ENCODE measurements at places on chromosomes 5 and 9. TPM values are rescaled to one million over a fixed set of nuclear protein-coding genes. Genes with fewer than 3 reads are reported as not detected.

DNA sequence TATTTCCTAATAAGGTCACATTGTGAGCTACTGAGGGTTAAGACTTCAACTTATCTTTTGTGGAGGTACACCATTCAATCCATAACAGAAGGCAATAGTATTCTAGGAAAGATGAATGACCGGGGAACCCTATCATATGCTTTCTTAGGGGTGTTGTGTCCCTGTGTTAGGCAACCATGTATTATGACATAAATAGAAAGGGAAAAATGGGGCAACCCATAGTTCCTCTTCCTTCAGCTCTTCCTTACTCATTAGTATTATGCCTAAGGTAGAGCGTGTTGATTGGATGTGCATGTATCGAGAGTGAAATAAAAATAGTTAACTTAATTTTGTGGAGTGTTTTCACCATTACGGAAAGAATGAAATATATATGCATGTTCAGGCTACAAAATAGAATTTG, 6.0 kb upstream of the CCNJL start:
- peaks cover 5% of the 10 kb centered on the region for H3K4me1 ChIP-seq
- no peak overlapping the region for H3K4me3 ChIP-seq
- no peaks in the 10 kb centered on the region for H3K36me3 ChIP-seq
- DNase-seq, result no peak

GRCh38 chr5:111934511-111934910, 177.5 kb upstream of the NREP start:
- no peak overlapping the region for H3K27ac ChIP-seq
- no peak overlapping the region for H3K4me3 ChIP-seq
- H3K36me3 ChIP-seq, result no peaks in the 10 kb centered on the region
- 0 out of 2 replicates have a peak, but pooled peaks cover 2% of the 10 kb centered on the region for H3K4me1 ChIP-seq
- no peaks in the 10 kb centered on the region for H3K27me3 ChIP-seq
- DNase-seq, result no peak

- H3K27ac ChIP-seq, result no peak overlapping the region
- DNase-seq, result no peak
- no peaks in the 10 kb centered on the region for H3K36me3 ChIP-seq
- H3K27me3 ChIP-seq, result no peaks in the 10 kb centered on the region
- H3K4me3 ChIP-seq, result no peak overlapping the region
Observed at GRCh38 chr9:114898741-114899140, 31.6 kb downstream of the TNFSF8 start.

The NDUFA8 gene
- total RNA-seq, result 60.7 TPM

DNA sequence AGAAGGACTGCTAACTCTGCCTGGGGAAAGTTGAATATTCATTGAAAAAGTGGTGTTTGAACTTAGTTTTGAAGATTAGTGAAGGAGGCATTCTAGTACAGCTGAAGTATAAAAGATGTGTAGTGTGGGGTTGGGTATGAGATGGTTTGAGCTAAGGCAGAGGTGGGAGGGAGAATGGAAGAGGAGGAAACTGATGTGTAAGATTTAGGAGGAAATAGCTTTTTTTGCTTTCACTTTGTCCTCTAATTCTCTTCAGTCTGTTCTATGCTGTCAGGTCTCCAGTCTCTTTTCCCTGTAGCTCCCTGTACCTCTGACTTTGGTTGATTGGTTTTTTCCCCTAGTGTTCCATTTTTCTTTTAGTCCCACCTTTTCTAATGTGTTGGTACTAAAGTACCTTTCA, 9.0 kb downstream of the CREBRF start:
- H3K4me3 ChIP-seq, result no peak overlapping the region
- H3K4me1 ChIP-seq, result no peaks in the 10 kb centered on the region
- no peak for DNase-seq
- no peaks in the 10 kb centered on the region for H3K27me3 ChIP-seq
- no peak overlapping the region for H3K27ac ChIP-seq

The GGTA1 gene
- total RNA-seq, result not detected

- H3K27me3 ChIP-seq, result no peaks in the 10 kb centered on the region
- no peak overlapping the region for H3K27ac ChIP-seq
- H3K4me1 ChIP-seq, result no peaks in the 10 kb centered on the region
- no peaks in the 10 kb centered on the region for H3K36me3 ChIP-seq
- no peak overlapping the region for H3K4me3 ChIP-seq
- no peak for DNase-seq
Observed at GRCh38 chr5:111942661-111943401, 185.8 kb upstream of the NREP start.
